ENCODE measurements at places on chromosomes 6 and 20.

DNA sequence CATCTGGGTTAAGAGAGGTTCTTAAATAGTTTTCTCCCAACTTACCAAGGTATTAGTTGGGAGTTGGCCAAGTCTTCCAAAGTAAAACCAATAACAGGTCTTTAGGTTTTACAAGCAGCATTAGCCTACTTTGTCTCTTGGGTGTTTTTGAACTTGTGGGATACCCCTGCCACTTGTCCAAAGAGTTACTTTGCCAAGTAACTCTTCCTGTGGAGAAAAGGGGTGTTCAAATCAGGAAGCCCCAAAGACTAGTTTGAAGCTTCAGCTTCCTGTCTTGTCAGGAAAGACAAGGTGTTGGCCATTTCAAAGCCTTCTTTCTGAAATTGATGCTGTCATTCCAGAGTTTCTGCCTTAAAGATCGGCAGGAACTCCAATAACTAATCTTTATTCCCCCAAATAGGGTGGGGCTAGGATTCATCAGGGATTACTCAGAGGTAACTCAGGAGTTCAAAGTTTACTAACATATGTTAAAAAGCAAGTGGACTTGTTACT lies 822 bp downstream of the RAB22A start:
- DNase-seq: peak; percentile 18

DNA sequence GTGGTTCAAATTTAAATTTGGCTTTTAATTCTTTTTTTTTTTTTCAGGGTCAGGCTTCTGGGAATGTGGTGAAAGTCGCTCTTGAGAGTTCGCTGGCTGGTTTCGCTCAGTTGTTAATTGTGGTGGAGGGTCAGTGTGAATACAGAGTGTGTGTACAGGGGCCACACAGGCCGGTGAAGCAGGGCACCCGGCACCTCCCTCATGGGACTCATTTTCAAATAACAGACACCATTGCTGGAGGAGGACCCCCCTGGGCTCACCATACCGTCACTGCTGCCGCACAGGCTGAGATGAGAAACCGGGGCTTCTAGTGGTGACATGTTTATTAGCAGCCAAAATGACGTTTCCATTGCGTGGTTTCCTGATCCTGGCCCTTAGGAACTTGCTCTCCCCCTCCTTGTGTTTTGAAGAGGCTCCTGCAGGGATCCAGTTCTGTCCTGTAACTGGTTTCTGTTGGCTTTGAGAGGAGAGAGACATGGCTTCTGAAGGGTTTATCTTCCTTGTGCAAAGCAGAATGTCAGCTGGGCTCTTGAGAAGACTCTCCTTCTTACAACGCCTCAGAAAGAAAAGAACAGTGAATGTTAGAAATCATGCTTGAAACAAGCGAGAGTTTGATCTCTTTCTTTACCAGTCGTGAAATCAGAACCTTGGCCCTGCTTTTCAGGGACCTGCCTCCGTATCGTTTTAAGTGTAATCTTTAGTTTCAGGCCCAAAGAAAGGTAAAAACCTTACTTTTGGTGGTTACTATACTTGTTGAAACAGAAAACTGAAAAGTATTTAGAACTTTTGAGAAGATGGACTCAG lies 37.8 kb downstream of the DUSP22 start:
- DNase-seq: no peak

DNA sequence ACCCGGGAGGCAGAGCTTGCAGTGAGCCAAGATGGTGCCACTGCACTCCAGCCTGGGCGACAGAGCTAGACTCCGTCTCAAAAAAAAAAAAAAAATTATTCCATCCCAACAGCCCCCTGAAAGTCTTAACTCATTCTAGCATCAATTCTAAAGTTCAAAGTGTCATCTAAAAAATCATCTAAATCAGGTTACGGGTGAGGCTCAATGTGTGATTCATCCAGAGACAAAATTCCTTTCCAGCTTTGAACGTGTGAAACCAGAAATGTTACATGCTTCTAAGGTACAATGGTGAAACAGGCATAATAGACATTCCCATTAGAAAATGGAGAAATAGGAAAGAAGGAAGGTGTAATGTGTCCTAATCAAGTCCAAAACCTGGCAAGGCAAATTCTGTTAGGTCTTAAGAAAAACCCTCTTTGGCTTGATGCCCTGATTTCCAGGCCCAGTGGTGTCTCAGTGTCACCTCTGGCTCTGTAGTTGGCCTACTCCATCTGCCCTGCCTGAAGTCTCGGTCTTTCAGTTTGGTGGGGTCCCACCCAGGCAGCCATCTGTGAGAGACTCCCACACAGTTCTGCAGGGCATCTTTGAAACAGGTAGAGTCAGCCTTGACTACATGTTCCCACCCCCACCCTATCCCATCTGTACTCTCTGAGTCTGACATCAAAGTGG lies 43.5 kb downstream of the HFE start:
- DNase-seq: no peak

DNA sequence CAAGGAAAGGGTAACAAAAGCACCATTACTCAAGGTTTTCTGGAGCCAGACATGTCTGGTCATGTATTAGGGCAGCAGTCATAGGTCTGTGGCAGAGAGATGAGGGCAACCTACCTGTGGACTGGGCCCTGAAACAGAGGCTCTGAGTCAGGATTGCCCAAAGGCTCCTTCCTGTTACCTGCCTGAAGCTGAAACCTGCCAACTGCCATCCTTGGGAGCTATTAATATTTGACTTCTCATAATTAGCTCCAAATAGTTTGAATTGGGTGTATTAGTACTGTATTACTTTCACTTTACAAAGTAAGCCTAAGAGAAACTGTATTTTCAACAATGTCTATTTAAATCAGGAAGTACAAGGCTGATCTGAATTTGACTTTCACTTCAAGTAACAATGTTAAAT lies 72.0 kb upstream of the TBX18 start:
- DNase-seq: no peak

- DNase-seq: no peak
These were observed 217.8 kb upstream of the TSHZ2 start for GRCh38 chr20:52754366-52754765.

GRCh38 chr6:36038120-36038876 lies 10.7 kb downstream of the MAPK14 start:
- no peak for DNase-seq

DNA sequence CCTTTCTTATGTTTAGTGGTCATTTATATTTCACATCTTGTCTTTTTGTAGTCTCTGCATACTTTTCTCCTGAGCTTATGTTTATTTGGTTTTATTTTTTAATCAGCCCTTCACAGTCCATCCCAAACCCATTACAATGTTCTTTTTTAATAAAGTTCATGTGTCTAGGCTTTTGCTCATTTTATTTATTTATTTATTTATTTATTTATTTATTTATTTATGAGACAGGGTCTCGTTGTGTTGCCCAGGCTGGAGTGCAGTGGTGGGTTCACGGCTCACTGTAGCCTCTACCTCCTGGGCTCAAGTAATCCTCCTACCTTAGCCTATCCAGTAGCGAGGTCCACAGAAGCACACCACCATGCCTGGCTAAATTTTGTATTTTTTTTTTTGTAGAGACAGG lies 3.1 kb downstream of the COQ3 start:
- DNase-seq: no peak

- no peak for DNase-seq
These were observed 73.3 kb downstream of the SLC22A23 start for GRCh38 chr6:3383525-3383924.

DNA sequence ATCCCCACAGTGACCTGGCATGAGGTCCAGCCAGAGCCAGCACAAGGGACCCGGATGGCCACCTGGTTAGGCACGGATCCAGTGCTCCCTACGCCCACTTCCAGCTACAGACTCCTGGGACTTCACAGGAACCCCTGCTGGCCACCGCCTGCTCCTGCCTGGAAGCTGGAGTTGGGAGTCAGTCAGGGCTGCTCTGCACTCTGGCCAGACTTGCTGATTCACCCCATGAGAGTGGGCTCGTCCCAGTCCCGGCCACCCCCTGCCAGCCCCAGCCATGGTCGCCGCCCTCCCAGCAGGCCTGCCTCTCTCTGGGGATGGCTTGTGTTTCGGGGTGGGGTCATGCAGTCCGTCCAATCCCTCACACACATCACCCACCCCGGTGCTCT lies 125.8 kb downstream of the DLL1 start:
- no peak for DNase-seq

DNA sequence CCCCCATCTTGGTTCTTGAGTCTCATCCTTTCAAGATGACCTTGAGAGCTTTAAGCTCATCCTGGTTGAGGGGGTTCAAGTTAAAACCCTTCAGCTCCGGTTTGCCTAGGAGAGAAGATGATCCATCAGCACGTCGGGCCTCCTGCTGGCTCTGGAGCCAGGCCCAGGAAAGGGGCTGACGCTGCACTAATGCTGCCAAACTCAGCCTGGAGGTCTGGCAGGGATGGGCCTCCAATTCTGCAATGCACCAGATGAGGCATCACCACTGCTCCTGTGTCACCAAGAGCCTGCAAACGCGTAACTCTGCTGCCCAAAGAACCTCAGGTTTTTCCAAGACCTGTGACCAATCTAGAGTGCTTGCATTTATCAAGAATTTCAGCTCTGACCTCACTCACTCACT lies 6.1 kb downstream of the PDRG1 start:
- DNase-seq: no peak

GRCh38 chr20:61170496-61171320 lies 81.4 kb upstream of the CDH4 start:
- no peak for DNase-seq

GRCh38 chr6:37696841-37697662 lies 631 bp downstream of the MDGA1 start:
- DNase-seq: peak; percentile 30

GRCh38 chr20:21397341-21398108 lies at the start of gene NKX2-4:
Gene NKX2-4, minus strand, starts transcription at chr20:21397526. Its CDS starts 127 bp downstream, at chr20:21397399.
- DNase-seq: no peak

- DNase-seq: no peak
These were observed 90.9 kb downstream of the SCAF8 start for GRCh38 chr6:154824076-154824475.

GRCh38 chr20:316316-317068 lies 8.9 kb upstream of the SOX12 start:
- DNase-seq: no peak

- DNase-seq: no peak
These were observed 340.3 kb downstream of the EPHA7 start for GRCh38 chr6:93079061-93079460.

DNA sequence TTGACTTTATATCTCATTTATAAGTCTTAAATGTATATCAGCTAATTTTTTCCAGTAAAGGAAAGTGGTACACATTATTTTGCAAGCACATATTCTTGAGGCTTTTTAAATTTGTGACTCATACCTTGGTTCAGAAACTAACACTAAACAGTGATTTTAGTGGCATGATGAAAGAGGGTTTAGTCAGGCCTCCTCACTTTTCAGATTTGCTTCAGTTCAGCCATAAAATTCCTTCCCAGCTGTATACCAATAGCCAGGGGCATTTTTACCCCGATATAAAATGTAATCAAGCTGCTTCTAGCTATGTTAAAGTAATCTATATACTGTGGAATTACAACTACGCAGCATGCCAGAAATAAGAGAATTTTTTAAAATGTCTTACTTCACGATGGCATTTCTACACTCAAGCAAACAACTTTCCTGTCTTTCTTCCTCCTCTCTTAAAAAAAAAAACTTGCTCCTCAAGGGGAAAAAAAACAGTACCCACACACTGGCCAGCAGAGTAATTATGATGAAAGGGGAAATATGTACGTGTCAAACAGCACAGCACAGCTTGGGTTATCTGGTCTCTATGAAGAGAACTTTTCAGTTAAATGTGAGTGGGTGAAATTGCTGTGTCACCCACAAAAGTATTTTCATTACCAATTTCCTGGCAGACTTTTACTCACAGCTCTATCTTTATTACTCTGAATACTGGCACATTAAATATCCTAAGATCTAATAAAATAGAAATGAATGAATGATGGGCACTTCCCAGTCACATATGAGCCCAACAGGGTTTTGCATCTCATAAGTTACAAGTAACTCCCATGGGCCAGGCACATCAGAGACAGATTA lies 244.8 kb upstream of the TENT5A start:
- no peak for DNase-seq

DNA sequence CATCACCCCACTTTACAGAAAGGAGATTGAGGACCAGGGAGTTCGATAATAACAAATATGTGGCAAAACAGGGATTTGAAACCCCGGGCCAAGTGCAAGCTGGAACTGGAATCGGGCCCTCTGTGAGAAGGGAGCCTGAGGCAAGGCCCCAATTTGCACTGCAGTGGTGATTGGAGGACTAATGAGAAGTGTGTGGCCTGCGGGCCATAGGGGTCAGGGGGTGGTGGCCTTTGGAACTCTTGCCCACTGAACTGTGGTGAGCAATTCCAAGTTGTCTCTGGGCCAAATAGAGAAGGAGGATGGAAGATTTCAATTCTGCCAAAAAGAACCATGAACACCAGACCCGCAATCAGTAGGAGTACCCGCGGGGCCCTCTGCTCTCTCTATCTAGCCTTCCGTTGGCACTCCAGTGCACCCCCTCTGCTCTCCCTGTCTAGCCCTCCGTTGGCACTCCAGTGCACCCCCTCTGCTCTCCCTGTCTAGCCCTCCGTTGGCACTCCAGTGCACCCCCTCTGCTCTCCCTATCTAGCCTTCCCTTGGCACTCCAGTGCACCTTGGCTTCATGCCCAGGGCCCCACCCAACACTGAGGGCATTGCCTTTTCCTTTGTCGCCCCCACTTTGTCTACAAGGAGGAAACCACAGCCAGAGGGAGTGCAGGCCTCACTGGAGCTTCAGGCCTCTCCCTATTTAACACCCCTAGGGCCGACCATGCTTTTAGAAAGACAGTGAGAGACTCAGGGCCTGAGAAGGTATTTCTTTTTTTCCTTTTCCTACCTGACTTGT lies 6.0 kb upstream of the PTPRA start:
- no peak for DNase-seq

DNA sequence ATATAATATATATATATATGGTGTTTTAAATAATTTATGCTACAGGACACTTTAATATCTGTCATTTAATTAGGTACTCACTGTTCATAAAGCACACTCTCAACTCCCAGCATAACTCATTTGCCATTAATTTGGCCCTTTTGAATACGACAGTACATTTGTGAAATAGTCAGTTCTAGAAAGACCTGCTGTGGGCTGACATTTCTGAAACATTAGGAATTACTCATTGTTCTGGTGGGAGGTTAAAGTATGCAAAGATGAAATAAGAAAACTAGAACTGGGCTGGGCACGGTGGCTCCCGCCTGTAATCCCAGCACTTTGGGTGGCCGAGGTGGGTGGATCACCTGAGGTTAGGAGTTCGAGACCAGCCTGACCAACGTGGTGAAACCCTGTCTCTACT lies 497.5 kb downstream of the UTRN start:
- no peak for DNase-seq

DNA sequence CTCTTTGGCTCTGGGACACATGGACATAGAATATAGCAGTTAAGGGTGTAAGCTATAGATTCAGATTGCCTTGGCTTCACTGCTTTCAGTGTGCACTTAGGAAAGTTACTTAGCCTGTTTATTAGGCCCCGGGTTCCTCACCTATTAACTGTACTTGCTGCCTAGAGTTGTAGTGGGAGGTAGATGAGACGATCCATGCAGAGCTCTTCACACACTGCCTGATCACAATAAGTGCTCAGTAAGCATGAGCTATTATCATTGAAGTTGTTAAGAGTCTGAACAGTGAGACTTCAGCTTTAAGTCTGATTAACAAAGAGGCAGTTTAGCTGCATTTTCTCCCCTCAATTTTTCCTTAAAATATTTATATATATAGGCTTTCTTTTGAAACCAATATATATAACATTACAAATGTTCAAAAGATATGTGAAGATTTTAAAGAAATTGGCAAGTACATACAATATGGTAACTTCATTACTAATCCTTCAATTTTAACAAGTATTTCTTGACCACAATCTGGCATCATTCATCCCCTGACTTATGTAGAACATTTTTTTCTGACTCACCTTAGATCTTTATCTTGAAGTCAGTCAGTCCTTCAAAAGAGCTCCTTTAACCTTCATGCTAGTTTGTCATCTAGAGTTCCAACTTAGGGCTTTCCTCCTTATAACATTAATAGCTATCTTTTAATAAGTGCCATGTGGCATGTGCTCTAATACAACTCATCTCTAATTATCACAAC lies 20.5 kb upstream of the SUPT3H start:
- no peak for DNase-seq
